Stimulated activated CD8-positive, alpha-beta memory T cell treated with anti-CD3 and anti-CD28 coated beads, Interleukin-15, amount 100 ng/mL, for 4 hours (primary cell): ENCODE measurements at places on chromosomes 4 and X.

DNA sequence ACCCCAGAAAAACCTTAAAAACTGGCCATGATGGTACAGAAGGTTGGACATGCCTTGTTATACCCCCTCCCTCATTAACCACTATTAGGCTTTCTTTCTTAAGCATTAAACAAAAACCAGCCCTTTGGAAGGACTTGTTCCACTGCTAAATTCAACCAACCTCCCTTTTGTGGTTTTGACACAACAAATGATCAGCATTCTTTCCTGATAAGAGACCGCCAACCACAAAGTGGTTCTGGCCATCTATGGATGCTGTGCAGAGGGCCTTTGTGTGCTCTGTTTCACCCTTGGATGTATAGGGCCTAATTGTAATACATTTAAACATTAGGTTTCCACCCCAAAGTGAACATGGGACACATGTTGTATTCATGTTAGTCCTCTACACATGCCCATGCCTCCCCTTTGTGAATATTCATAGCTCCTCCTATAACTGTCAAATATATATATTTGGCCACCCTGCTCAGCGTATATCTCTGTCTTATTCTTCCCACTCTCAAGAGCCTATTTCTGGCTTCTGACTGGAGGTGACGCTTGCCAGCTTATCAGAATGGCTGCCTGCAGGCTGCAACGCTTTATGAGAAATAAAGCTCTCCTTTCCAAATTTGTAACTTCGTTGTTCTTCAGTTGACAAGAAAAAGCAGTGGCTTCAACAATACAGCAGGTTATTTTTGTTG lies 126.6 kb downstream of the NPNT start:
- no peak for DNase-seq

- no peak for DNase-seq
Observed at GRCh38 chrX:125507119-125507518, 187.4 kb downstream of the TEX13C start.

GRCh38 chr4:33437406-33437805 lies 2717.2 kb downstream of the PCDH7 start:
- no peak for DNase-seq

DNA sequence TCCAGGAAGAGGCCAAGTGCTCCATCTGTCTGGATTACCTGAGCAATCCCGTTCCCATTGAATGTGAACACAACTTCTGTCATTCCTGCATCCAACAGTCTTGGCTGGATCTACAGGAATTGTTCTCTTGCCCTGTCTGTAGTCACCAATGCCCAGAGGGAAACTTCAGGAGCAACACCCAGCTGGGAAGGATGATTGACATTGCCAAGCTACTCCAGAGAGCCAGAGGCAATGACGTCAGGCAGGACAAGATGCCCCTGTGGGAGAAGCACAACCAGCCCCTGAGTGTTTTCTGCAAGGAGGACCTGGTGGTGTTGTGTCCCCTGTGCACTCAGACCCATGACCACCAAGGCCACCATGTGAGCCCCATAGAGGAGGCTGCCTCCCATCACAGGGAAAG lies 21.3 kb upstream of the TRIM60 start:
- no peak for DNase-seq

- DNase-seq = no peak
Observed at GRCh38 chrX:45077748-45078424, 122.8 kb downstream of the DIPK2B start.

DNA sequence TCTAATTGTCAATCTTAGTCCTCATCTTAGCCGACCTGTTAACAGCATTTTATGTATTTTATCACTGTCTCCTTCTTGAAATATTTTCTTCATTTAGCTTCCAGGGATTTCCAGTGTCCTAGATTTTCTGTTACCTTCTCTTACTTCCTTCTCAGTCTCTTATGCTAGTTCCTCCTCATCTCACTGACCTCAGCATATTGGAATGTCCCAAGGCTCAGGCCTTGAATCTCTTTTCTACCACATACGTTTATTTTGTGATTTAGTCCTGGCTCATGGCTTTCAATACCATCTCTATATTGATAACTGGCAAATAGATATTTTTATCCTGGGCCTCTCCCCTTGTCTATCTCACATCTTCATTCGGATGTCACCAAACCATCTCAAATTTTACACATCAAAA lies 61.1 kb downstream of the IQCM start:
- no peak for DNase-seq

DNA sequence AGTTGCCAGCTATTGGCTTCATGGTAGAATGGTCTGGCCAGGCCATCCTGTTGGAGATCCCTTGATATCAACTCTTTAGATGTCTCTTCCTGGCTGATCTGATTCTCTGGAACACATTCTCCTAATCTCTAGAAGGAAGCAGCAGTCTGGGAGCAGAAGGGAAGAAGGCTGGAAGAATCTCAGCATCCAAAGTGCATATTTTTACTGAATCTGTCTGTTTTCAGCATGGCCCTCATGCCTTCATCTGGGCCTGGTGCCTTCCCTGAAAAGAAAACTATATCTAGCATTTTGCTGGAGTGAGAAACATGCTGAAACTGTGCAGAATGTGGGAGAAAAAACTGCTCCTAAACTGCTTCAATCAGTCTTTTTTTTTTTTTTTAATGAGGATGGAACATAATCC lies 148.7 kb downstream of the REPS2 start:
- no peak for DNase-seq

- no peak for DNase-seq
Observed at GRCh38 chr4:155433636-155434360, 57.0 kb upstream of the MAP9 start.

GRCh38 chrX:143632625-143633410 lies 3.1 kb downstream of the SLITRK4 start:
- no peak for DNase-seq

DNA sequence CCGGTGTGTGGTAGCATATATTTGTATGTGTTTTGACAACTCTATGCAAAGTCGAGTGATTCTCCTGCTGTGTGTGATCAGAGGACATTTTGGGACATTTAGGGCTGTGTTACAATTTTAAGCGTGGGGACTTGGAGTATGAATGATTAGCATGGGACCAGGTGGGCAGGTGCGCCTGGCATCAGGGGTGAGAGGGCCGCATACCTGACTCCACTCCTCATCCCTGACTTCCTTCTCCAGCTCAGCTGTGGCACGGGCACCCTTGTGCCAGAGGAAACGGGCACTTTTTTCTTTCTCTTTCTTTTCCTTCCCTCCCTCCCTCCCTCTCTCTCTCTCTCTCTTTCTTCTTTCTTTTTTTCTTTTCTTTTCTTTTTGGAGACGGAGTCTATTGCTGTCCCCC lies 15.7 kb upstream of the PLCXD1 start:
- no peak for DNase-seq

- no peak for DNase-seq
Observed at GRCh38 chr4:110540581-110540980, 64.6 kb downstream of the ENPEP start.

DNA sequence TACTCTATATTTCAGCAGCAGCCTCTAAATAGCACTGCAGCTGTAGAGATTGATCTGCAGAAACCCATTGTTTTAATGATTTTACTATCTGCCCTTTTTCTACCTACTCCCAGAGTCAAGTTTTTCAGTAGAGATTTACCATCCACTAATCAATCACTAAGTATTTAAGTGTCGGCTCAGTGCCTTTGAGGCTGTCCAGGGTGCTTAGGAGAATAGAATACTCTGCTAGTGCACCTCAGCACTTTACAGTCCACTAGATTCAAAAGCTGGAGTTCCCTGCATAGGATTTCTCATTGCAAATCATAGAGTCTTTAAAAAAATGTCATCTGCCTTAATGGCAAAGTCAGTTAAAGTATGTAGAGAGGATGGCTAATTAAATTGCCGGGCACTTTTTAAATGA lies 29.6 kb upstream of the ANAPC4 start:
- no peak for DNase-seq

- DNase-seq = no peak
Observed at GRCh38 chr4:52051615-52052474, 741 bp downstream of the SPATA18 start.

DNA sequence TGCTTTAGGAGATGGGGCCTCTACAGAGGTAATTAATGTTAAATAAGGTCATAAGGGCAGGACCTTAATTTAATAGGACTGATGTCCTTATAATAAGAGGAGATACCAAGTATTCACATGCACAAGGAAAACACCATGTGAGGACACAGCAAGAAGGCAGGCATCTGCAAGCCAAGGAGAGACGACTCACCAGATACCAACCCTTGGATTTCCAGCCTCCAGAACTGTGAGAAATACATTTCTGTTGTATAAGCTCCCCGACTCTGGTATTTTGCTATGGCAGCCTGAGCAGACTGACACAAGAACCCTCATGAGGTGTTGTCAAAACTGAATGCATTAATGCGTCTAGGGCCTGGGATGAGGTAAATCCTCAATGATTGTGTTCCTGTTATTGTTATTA lies 56.2 kb upstream of the MAPK10 start:
- DNase-seq = no peak

- DNase-seq = no peak
Observed at GRCh38 chrX:108312011-108312410, 126.2 kb downstream of the COL4A6 start.

- no peak for DNase-seq
Observed at GRCh38 chr4:143531788-143532491, 18.4 kb downstream of the SMARCA5 start.

GRCh38 chr4:32169841-32170240 lies 1449.7 kb downstream of the PCDH7 start:
- no peak for DNase-seq

DNA sequence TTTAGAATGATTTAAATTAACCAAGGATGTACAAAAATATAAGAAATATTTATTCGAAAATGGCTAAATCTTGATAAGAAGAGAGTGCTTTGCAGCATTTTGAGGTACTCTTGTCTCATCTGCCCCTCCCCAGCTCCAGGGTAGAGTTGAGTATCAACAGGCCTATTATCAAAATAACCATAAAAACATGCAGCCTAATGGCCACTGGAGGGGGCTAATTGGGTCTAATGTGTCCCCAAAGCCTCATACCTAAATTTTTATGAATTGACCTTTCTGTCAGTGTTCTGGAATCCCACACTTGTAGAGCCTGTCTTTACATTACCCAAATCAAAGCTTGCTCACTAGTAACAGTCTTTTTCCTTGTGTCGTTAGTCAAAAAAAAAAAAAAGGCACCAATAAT lies 544.9 kb upstream of the CPXCR1 start:
- DNase-seq = no peak
